ENCODE measurements at places on chromosomes 12 and 14. TPM values are rescaled to one million over a fixed set of nuclear protein-coding genes. Genes with fewer than 3 reads are reported as not detected.

Gene IAPP
- total RNA-seq = not detected

Gene ITGB7
- 0.42 TPM for total RNA-seq

Gene METTL17
- total RNA-seq = 48.1 TPM

Gene OR4M1
- total RNA-seq = not detected

Gene FAM222A
- total RNA-seq = 0.30 TPM

Gene LRRC10
- not detected for total RNA-seq
